ENCODE measurements at places on chromosomes 7 and 10.

- DNase-seq, result peak; percentile 94
Measured at GRCh38 chr7:27179503-27180430, 5.3 kb downstream of the HOXA11 start.

- DNase-seq, result no peak
Measured at GRCh38 chr7:37947138-37947940, 26.9 kb downstream of the EPDR1 start.

- DNase-seq, result no peak
Measured at GRCh38 chr7:7104971-7105370, 77.4 kb upstream of the C1GALT1 start.

DNA sequence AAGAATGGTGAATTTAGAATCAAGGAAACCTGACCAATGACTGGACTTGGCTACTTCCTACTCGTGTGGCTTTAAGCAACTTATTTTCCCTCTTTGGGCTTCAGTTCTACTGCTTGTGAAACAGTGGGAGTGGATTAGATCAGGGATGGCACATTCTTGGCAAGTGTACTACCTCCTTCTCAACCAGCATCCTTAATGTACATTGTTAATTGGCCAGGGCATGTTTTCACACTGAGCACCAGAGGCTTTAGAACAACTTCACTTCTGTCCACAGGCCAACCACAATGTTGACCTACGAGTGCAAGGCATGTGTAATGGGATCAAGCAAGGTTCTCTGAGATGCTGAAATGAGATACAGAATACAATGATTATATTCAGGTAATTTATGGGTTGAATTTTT is 315.3 kb downstream of the ADRA2A start:
- peak; percentile 70 for DNase-seq

DNA sequence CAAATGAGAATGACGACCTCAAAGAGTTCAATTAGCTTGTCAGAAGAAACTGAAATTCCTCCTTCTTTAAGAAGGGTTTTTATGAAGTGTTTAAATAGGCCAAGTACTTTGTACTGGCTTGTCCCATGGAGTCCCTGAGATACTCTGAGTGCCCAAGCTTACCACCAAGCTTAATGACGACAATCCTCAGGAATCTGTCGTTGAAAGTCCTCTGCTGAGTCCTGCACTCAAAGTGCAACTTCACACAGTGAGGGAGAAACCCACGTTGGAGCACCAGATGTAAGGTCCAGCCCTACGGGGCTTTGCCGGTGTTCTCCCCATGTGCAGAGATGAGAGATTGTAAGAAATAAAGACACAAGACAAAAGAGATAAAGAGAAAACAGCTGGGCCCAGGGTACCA is 42.8 kb upstream of the AKR1C2 start:
- DNase-seq, result no peak

- DNase-seq, result peak; percentile 84
Measured at GRCh38 chr10:79246209-79246581, 101.1 kb upstream of the PPIF start.

DNA sequence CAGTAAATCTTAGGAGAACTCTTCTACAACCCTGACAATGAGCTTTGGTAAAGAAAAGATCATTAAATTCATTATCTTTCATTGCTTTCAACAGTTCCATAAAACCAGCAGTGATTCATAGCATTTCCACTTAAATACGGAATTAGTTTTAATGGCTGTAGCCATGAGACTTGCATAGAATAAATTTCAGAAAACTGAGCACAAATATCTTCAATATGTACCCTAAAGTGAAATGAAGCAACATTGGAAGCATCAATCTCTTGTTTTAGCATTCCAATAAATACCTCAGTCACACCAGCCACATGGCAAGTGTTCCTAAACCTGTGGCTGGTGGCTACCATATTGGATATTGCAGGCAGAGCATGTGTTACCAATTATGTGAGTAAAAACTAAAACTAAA is 3.6 kb upstream of the RARRES2 start:
- DNase-seq, result no peak

- DNase-seq, result no peak
Measured at GRCh38 chr7:151137076-151137675, 30.3 kb downstream of the GBX1 start.

- peak; percentile 96 for DNase-seq
Measured at GRCh38 chr7:32093415-32094408, 23.5 kb upstream of the PDE1C start.

DNA sequence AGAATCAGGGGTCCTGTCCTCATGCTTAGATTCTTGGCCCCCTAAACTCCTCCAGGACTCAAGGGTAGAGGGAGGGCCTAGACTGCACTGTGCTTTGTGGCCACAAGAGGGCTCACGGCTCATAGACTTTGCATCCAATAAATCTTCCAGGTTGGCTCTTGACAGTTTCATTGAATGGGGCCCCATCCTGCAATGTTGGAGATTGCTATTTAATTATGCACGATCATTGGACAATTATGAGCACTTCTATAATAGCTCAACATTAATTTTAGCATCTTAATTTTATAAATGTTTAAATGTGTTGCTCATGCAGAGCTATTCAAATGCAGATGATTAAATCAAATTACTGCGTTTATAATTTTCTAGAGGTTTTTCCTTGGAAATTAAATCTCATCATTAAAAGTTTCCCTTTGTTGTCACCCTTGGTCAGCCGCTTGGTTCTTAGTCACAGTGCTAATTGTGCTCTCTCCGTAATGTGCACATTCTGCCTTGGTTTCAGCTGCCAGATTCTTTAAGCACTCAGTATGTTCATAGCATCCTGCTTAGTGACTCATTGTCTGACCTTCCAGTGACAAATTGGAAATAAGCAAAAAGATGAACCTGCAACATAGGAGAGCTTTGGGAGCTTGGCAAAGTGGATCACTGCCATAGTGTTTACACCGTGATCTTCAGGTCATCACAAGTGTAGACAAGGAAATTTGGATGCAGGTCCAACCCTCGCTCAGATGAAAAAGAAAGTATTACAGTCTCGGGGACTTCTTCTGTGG is 33.4 kb upstream of the PLPP4 start:
- DNase-seq, result peak; percentile 94

DNA sequence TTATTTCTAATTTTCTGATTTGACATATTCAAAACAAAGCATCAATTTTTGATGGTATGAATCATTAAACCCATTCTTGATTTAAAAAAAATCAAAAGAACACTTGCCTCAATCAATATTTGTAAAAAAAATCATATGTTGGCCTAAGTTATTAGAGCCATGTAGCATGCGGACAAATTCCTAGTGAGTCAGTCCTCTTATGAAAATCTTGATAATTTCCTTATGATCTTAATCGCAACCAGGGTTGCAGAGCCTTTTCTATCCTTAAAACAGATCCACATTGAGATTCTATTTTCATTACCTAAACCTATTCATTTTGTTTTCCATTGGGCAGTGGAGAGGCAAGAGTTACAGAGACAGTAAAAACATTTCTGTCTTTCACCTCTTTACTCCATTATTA is 203.2 kb downstream of the ARL4A start:
- DNase-seq, result no peak

DNA sequence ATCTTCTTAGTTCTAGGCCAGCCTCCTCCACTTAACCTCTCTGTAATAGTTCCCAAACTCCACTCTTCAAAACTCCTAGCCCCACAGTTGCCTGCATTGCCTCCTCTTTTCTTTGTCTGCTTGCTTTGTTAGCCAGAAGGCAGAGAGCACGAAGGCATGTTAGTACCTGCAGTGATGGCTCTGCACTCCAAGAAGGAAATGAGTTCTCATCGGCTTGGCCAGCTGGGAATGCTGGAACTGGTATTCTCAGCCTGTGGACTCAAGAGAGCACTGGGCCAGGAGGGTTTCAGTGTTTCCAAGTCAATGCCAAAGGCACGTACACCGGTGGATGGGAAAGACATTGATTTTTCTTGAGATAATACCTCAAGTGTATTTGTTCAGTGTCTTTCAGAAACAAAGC is 66.3 kb upstream of the HABP2 start:
- no peak for DNase-seq

GRCh38 chr7:82715344-82715743 is 271.8 kb upstream of the CACNA2D1 start:
- DNase-seq, result no peak

GRCh38 chr7:115060095-115060870 is 138.4 kb downstream of the MDFIC start:
- DNase-seq, result no peak

DNA sequence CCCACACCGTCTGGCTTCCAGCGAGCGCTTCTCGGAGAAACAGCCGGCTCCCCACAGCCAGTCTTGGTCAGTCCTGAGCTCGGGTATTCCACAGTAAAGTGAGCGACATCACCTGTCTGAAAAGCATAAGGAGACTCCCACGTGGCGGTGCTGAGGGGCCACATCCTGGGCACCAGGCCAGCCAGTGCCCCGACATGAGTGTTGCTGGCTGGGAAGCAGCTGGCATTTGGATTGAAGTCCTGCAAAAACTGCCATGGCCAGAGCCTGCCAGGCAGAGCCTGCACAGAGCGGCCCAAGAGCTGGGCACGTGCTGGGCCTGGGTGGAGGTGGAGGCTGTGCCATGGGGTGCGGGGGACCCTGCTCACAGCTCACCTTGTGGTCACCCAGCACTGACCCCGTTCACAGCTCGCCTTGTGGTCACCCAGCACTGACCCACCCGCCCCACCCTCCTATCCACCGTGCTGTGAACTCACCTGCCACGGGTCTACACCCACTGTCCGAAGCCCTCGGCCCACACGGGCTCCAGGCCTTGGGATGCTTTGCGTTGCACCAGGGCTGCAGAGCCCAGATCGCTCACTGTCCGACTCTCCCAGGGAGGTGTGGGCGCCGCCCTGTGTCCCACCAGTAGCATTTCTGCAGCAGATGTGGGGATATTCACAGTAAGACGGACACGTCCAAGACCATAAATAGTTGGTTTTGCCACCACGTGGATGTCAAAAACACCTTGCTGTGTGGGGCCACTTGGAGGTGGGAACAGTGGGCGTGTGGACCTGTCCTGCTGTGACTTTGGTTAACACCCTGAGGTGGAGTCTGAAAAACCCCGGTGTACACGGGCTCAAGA is 48.8 kb downstream of the PITRM1 start:
- DNase-seq, result no peak

DNA sequence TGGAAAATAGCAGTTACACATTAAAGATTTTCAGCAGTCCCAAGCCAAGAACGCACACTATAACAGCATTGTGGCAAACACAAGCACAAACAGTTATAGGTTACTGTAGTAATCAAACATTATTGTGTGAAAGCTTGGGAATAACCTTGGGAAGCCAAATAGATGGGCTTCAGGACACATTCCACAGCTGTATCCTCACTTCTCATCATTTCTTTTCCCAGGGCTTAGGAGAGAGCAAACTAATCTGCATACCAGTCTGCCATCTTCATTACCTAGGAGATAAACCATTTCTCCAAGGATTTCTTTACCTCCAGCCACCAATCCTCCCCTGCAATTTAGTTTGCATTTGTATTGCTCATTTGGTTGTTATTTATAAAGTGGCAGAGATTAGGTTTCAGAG is 352.4 kb downstream of the SH2D4B start:
- no peak for DNase-seq

- DNase-seq, result no peak
Measured at GRCh38 chr10:131674130-131674529, 226.7 kb upstream of the PPP2R2D start.

GRCh38 chr10:29012926-29013554 is 275.8 kb upstream of the LYZL1 start:
- no peak for DNase-seq

GRCh38 chr10:59176241-59177030 is at the start of gene PHYHIPL:
Gene PHYHIPL, plus strand, starts transcription at chr10:59176643. Its CDS starts 211 bp downstream, at chr10:59176854.
- peak; percentile 23 for DNase-seq

- no peak for DNase-seq
Measured at GRCh38 chr10:107280293-107280692, 115.8 kb upstream of the SORCS1 start.

DNA sequence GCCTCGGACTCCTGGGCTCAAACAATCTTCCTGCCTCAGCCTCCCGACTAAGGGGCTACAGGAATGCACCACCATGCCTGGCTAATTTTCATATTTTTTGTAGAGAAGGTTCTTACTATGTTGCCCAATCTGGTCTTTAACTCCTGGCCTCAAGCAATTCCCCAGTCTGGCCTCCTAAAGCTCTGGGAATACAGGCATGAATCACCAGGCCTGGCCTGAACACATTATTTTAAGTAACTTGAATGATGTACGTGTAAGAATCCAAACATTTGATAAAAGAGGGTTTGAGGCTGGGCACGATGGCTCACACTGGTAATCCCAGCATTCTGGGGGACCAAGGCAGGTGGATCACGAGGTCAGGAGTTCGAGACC is 13.0 kb upstream of the BAMBI start:
- peak; percentile 61 for DNase-seq

- DNase-seq, result no peak
Measured at GRCh38 chr7:45237788-45238461, 80.3 kb downstream of the RAMP3 start.

- DNase-seq, result peak; percentile 97
Measured at GRCh38 chr10:110323503-110323902, 18.8 kb upstream of the SMNDC1 start.

DNA sequence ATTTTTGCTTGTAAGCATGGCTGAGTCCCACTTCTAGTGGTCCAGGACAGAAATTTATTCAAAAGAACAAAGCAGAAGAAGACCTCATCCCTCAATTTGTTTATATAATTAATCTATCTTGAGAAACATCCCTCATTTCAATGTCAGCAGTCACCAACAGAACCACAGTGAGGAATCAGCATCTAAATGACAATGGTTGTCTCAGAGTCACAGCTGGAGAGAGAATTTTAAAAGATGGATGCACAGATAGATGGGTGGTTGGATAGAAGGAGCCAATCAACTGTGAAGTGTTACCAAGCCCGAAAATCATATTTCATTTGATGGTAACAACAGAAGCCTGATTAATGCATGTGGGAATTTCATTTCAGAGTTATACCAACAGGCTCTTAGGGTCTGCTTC is 55.0 kb downstream of the ICA1 start:
- no peak for DNase-seq

DNA sequence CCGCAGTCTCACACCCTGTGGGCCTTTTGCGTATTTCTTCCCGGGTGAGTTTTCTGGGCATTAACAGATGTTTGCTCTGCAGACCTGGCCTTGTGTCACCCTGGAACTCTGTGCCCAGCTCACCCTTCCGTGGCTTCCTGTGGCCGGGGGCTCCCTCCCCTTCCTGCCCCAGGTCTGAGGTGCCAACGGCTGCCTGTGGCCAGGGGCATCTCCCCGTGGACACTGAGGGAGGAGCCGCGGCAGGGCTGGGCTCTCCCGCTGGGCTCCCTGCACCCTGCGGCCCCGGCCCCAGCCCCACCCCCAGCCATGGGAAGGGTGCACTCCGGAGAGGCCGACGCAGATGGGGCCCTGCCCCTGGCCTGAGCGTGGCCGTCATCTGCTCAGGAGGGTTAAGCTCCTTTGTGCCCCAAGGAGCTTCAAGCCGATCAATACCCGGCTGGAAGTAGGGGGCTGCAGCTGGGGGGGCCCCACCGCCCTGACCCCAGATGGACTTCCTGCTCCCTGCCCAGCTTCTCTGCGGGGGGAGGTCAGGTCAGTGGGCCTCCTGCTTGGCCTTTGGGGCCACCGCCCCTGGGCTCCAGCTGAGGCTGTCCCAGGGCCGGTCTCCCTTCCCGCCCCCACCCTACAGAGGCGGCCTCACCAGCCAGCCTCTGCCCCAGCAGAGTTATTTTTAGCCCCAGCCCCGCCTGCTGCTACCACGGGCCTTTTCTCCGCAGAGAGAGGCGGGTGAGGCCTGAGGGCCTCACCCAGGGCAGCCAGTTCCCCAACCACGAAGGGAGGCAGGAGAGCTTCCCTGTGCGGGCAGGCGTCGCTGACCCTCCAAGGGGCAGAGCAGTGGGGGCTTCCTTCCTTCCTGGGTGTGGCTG is 24.2 kb downstream of the PWWP2B start:
- DNase-seq, result peak; percentile 82

Data from GM23248 (cell line).